ENCODE measurements at places on chromosomes 3 and 15. TPM values are rescaled to one million over a fixed set of nuclear protein-coding genes. Genes with fewer than 3 reads are reported as not detected.

GOLGA6B gene
- total RNA-seq: not detected

DNA sequence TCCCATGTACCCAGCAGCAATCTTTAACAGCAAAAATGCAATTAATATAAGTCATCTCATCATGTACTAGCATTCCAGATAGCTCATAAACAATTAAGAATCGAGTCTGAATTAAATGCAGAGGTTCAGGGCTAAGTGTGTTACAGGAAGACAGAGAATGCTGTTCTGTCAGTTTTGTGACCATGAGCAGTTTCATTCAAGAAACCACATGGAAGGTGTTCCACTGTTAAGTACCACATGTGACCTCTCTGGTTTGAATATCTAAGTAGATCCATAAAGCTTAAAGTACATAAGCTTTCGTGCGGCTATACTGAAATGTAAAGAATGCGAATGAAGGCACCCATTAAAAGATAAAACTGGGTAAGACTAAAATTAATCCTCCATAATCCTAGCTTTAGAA, 272.3 kb downstream of the IL5RA start:
- no peaks in the 10 kb centered on the region for H3K36me3 ChIP-seq
- H3K4me1 ChIP-seq: no peaks in the 10 kb centered on the region
- H3K27me3 ChIP-seq: no peaks in the 10 kb centered on the region
- H3K4me3 ChIP-seq: no peak overlapping the region
- DNase-seq: no peak

DNA sequence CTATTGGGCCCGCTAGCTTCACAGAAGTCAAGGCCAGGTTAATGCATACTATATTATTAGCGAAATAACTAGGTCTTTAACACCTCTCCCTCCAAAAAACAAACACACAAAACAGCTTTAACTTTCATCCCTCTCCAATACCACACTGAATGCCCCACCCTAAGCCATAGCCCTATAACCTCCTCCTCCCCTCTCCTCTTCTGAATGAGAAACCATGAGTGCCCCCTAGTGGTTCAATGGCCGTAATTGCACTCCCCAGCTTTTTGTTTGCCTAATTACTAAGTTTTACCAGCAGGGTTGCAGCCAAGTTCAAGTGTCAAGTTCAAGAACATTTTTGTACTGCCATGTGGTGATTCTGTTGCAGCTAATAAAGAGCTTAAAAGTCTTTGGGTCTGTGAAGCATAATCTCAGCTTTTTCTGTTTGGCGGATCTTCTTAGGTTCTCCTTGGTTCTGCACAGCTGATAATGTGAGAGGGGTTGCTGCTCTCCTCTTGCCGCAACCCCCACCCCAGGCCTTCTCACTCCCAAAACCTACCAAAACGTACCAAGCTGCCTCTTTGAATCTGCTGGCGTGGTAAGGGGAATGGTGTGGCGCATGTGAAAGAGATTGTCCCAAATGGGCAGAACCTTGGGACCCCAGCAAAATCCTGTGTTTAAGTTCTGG, 57.9 kb downstream of the RPL22L1 start:
- H3K27ac ChIP-seq: peak overlapping the region; percentile 20
- H3K4me3 ChIP-seq: no peak overlapping the region
- peaks cover 39% of the 10 kb centered on the region for H3K4me1 ChIP-seq
- DNase-seq: peak; percentile 90
- H3K27me3 ChIP-seq: no peaks in the 10 kb centered on the region
- no peaks in the 10 kb centered on the region for H3K36me3 ChIP-seq

DNA sequence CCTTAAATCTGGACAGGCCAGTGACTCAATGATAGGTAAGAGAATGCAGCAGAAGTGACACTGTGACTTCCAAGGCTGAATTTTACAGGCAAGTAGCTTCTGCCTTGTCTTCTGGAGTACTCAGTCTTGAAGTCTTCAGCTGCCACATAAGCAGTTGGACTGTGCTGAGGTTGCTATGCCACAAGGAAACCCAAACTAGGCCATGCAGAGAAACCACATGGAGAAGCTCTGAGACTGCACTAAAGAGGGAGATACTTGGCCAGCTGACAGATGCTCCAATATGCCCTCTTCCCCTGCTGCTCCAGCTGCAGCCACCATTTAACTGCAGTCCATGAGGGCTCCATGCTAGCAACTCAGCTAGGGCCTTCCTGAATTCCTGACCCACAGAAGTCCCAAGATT, 119.4 kb upstream of the GADL1 start:
- no peaks in the 10 kb centered on the region for H3K36me3 ChIP-seq
- no peak overlapping the region for H3K4me3 ChIP-seq
- no peak for DNase-seq
- no peaks in the 10 kb centered on the region for H3K27me3 ChIP-seq
- no peak overlapping the region for H3K27ac ChIP-seq

DNA sequence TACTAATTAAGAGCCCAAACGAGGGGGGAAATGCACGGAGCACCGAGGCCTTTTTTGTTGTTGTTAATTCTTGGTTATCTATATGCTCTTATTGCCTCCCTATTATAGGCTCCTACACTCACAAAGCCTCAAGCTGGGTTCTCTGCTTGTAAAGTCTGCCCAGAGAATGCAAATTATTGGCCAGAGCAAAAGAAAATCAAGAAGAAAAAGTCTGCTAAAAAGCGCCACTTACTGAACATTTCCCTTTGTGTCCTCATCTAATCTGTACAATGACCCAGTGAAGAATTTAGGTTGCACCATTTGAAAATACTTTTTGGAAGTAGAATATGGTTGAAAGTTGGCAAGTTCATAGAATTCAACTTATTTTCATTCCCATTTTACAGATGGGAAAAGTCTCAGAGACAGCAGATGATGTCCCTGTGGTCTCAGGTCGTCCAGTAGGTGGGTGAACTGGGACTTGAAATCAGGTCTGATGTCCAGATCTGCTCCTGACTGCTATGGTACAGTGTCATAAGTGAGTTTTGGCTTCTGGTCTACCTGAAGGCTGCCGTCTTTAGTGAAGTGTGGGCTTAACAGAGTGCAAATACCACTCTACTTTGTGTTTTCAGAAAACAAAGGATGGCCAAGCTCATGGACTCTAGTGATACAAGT, 1.1 kb upstream of the TNFAIP8L3 start:
- no peak overlapping the region for H3K27ac ChIP-seq
- H3K27me3 ChIP-seq: peaks cover 50% of the 10 kb centered on the region
- DNase-seq: no peak
- no peaks in the 10 kb centered on the region for H3K36me3 ChIP-seq
- no peak overlapping the region for H3K4me3 ChIP-seq

BFSP2 gene
- not detected for total RNA-seq

- H3K27ac ChIP-seq: no peak overlapping the region
- H3K4me1 ChIP-seq: no peaks in the 10 kb centered on the region
- no peaks in the 10 kb centered on the region for H3K27me3 ChIP-seq
- no peak overlapping the region for H3K4me3 ChIP-seq
- no peak for DNase-seq
These were observed 2.4 kb downstream of the MKRN3 start for GRCh38 chr15:23567921-23568320.

ZNF80 gene
- total RNA-seq: not detected

EFCC1 gene
- 2.8 TPM for total RNA-seq

GRCh38 chr3:188125076-188125475, 28.9 kb upstream of the LPP start:
- no peak for DNase-seq
- H3K4me1 ChIP-seq: peaks cover 8% of the 10 kb centered on the region
- no peaks in the 10 kb centered on the region for H3K36me3 ChIP-seq
- H3K27me3 ChIP-seq: no peaks in the 10 kb centered on the region

GRCh38 chr3:155494332-155494731, 200.8 kb upstream of the STRIT1 start:
- H3K27ac ChIP-seq: no peak overlapping the region
- DNase-seq: no peak
- H3K4me1 ChIP-seq: peaks cover 23% of the 10 kb centered on the region

GOLGA6L7 gene
- total RNA-seq: not detected

DNA sequence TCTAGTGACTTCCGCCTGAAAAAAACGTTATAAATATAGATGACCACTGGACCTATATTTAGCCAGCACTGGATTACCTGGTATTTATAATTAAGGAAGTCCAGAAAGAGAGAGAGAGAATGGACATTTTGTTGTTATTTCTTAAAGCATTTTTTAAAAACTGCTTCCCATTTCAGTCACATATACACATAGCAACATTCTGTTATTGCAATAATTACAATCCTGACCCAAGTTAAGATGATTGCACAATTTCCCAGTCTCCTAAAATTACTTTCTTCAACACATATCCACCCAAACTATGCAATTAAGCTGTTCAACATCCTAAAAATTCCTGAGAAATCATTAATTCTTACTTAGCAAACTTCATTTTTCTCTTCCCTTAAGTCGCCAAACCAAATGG, 37.7 kb downstream of the PCSK6 start:
- H3K27me3 ChIP-seq: no peaks in the 10 kb centered on the region
- H3K4me3 ChIP-seq: no peak overlapping the region
- DNase-seq: no peak
- no peak overlapping the region for H3K27ac ChIP-seq
- H3K36me3 ChIP-seq: no peaks in the 10 kb centered on the region

OR5K2 gene
- total RNA-seq: not detected

GRCh38 chr15:81155375-81156218, 21.5 kb downstream of the CFAP161 start:
- H3K27me3 ChIP-seq: no peaks in the 10 kb centered on the region
- H3K27ac ChIP-seq: no peak overlapping the region

GOLGA8K gene
- total RNA-seq: not detected

- no peaks in the 10 kb centered on the region for H3K36me3 ChIP-seq
- DNase-seq: no peak
- H3K27me3 ChIP-seq: no peaks in the 10 kb centered on the region
- H3K4me3 ChIP-seq: no peak overlapping the region
- H3K27ac ChIP-seq: no peak overlapping the region
These were observed 362.4 kb upstream of the LRRC3B start for GRCh38 chr3:26260139-26260538.

DNA sequence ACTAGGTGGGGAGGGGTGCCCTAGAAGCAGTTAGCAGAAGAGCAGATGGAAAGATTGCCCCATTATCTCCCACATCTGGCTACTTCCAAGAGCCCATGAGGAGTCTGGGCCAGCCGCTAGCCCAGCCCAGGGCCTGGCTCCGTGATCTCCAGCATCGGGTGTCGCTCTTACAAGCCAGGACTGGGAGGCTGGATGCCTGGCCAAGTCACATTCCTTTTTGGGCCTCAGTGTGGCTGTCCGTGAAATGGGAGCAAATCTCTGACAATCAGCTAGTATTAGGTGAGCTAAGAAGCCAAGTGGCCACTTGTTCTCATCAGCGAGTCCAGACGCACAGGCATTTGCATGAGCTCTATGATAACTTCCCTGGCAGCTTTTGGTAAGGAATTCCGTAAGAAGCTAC, 23.3 kb upstream of the DOCK3 start:
- no peaks in the 10 kb centered on the region for H3K4me1 ChIP-seq
- no peak for DNase-seq
- no peaks in the 10 kb centered on the region for H3K27me3 ChIP-seq
- no peak overlapping the region for H3K27ac ChIP-seq

DNA sequence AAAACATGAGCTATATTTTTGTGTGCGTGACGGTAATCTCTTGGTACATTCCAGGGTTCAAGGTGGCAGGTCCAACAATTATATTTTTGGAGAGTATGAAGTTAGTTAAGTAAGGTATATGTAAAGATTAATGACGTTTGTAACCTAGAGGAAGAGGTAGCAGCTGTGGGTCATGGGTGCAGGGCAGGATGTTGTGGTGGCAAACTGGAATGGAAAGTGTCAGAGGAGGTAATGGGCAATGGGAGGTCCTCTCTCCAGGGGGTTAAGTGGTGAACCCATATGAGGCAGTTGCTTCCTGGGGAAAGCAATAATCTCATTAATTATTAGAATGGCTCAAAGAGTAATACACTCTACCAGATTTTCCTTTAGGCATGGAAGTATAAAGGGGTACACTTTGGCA, 1.0 kb upstream of the CD200R1L start:
- no peak overlapping the region for H3K27ac ChIP-seq
- no peaks in the 10 kb centered on the region for H3K36me3 ChIP-seq
- DNase-seq: no peak
- no peaks in the 10 kb centered on the region for H3K4me1 ChIP-seq
- no peaks in the 10 kb centered on the region for H3K27me3 ChIP-seq
- no peak overlapping the region for H3K4me3 ChIP-seq

- H3K4me1 ChIP-seq: no peaks in the 10 kb centered on the region
- H3K4me3 ChIP-seq: no peak overlapping the region
- no peak for DNase-seq
- H3K27ac ChIP-seq: no peak overlapping the region
These were observed 920.6 kb upstream of the CFAP20DC start for GRCh38 chr3:59970376-59970775.

BCL6 gene
- 2.8 TPM for total RNA-seq

- H3K27ac ChIP-seq: peak overlapping the region; percentile 30
- H3K36me3 ChIP-seq: peaks cover 72% of the 10 kb centered on the region
- peaks cover 89% of the 10 kb centered on the region for H3K4me1 ChIP-seq
These were observed 46.4 kb downstream of the DNASE1L3 start for GRCh38 chr3:58164199-58164879.

GRCh38 chr15:88607951-88608350, 13.2 kb upstream of the AEN start:
- no peak overlapping the region for H3K27ac ChIP-seq
- H3K4me3 ChIP-seq: no peak overlapping the region
- H3K36me3 ChIP-seq: no peaks in the 10 kb centered on the region
- peaks cover 53% of the 10 kb centered on the region for H3K27me3 ChIP-seq
- H3K4me1 ChIP-seq: peaks cover 4% of the 10 kb centered on the region

- peaks cover 22% of the 10 kb centered on the region for H3K4me1 ChIP-seq
- H3K27ac ChIP-seq: no peak overlapping the region
- peak; percentile 33 for DNase-seq
- peak overlapping the region; percentile 36 for H3K4me3 ChIP-seq
- no peaks in the 10 kb centered on the region for H3K36me3 ChIP-seq
- H3K27me3 ChIP-seq: peaks cover 19% of the 10 kb centered on the region
These were observed 1.4 kb downstream of the ST6GAL1 start for GRCh38 chr3:186931532-186932280.

TMEM115 gene
- 40.6 TPM for total RNA-seq

DNA sequence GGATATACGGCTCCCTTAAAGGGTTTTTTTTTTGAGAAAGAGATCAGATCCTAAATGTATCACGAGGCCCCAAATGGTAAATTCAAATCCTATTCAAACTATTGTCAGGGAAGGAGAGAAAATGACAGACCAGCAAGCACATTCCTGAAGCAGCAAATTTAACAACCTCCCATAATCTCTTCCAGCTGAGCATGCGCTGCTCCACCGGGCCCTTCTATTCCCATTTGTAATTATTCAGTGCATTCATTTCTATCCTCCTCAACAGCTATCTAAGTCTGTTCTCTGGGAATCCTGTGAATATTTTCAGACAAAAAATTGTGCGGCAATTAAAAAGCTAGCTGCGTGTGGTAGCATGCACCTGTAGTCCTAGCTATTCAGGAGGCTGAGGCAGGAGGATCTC, 43.2 kb downstream of the MAGI1 start:
- peaks cover 8% of the 10 kb centered on the region for H3K4me1 ChIP-seq
- no peaks in the 10 kb centered on the region for H3K27me3 ChIP-seq
- no peaks in the 10 kb centered on the region for H3K36me3 ChIP-seq
- no peak for DNase-seq
- H3K27ac ChIP-seq: no peak overlapping the region

DNA sequence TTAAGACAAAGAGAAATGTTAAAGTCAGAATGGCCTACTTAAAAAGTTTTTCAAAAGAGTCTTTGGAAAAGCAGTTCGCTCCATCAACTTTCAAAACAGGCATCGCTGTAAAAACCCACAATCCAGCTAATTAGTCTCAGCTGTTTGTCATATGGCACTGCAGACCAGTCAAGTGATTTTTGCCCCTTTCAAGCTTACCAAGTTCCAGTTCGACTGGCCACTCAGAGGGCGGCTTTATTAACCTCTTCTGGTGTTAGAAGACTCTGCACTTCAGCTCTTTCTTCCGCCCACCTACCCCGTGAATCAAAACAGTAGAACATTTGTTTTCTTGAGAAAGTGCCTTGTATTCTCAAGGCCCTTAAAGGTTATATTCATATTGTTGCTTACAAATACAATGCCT, 19.3 kb downstream of the RAB27A start:
- no peak overlapping the region for H3K4me3 ChIP-seq
- H3K36me3 ChIP-seq: no peaks in the 10 kb centered on the region
- H3K27me3 ChIP-seq: no peaks in the 10 kb centered on the region
- H3K27ac ChIP-seq: no peak overlapping the region
- no peak for DNase-seq
